Fibroblast of skin of scalp (primary cell): ENCODE measurements at places on chromosomes 3 and 15.

GRCh38 chr3:16937326-16937845 is 52.6 kb downstream of the PLCL2 start:
- no peak for DNase-seq

DNA sequence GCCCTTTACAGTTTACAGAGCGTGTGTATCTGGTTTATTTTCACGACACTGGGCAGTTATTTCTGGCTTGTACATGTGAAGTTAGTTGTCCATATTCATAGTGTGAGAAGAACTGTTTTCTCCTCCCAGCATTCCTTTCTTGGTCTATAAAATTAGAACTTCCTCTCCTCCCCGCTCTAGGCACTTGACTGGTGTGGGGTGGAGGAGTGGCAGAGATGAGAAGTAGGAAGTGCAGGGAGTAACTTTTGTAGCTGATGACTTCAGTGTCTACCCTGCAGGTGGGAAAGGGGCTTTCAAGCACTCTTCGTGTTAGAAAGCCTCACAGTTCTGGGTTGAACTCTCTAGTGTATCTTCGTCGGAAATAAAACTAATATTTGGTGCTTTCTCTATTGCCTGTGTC is 13.4 kb downstream of the APOD start:
- no peak for DNase-seq

GRCh38 chr3:52237657-52238172 is 1.2 kb downstream of the TWF2 start:
- DNase-seq: peak; percentile 87

DNA sequence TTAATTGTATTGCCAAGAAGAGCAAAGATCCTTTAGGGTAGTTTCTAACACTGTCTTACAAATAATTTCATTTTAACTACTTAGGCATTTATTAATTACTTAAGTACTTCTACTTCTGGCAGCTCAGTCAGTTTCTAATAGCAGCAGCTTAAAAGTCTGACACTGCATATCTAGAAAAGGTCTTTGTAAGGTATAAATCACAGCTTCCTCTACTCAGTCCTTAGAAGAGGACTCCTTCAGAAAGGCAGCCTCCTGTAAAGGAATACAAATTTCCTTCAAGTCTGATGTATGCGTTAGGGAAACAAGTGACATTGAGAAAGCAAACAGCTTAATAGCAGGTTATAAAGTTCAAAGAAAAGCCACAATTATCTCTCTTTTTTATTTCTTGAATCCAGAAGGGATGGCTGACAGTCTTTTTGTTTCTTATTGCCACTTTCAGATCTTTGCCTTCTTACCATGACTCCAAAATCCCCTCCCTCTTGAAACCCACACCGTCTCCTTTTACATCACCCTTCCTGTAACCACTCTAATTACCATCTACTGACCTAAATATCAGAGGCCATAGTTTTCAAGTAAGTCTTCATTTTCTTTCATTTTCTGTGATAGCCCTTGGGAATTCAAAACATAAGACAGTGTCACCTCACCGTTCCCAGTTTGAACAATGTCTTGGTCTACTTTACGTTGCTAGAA is 109.5 kb downstream of the CGGBP1 start:
- DNase-seq: no peak

DNA sequence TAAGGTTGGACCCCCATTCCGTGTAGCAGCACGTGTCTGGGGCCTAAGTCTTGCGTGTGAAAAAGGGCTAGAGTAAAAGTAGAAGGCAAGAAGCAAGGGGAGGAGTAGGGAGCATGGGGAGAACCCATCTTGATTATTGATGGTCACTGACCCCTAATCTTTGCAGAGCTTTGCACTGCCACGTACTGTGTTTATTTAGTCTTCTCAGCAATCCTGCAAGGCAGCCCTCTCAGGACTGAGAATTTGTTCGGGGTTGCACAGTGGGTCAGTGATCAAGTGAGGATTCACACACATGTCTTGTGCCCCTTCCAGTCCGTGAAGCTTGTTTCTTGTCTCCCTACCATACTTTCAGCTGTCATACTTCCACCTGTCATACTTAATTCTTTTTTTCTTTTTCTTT is 7.2 kb downstream of the SEMA4B start:
- DNase-seq: no peak

DNA sequence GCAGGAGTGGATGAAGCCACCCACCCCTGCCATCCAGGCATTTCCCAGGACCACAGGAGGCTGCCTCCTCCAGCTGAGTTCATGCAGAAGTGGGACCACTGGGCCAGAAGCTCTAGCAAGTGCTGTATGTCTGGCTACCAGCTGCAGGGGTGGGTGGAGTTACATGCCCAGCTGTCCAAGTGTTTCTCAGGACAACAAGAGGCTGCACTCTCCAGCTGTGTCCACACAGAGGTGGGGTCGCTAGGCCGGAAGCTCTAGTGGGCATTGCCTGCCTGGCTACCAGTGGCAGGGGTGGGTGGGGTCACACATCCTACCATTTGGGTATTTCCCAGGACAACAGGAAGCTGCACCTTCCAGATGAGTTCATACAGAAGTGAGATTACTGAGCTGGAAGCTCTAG is 234.0 kb upstream of the PPP2R3A start:
- no peak for DNase-seq

- no peak for DNase-seq
These were observed 13.2 kb upstream of the PRSS50 start for GRCh38 chr3:46730819-46731218.

GRCh38 chr15:49145651-49146609 is 9.5 kb downstream of the COPS2 start:
- peak; percentile 62 for DNase-seq

GRCh38 chr15:92848464-92848851 is 51.7 kb upstream of the CHD2 start:
- DNase-seq: no peak

DNA sequence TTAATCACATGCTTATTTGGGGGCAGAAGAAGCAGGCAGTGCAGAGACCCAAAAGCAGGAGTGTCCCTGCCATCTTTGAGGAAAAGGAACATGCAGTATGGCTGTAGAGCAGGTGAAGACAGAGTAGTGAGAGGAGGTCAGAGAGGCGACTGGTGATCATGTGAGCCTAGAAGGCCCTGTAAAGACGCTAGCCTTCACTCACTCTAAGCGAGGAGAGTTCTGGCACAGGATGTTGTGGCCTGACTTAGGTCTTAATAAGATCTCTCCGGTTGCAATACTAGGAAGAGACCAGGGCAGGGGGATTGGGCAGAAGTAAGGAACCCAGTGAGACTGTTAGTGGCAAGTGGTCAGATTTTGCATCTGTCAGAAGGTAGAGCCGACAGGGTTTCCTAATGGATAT is 114.5 kb upstream of the ZBED2 start:
- DNase-seq: no peak

DNA sequence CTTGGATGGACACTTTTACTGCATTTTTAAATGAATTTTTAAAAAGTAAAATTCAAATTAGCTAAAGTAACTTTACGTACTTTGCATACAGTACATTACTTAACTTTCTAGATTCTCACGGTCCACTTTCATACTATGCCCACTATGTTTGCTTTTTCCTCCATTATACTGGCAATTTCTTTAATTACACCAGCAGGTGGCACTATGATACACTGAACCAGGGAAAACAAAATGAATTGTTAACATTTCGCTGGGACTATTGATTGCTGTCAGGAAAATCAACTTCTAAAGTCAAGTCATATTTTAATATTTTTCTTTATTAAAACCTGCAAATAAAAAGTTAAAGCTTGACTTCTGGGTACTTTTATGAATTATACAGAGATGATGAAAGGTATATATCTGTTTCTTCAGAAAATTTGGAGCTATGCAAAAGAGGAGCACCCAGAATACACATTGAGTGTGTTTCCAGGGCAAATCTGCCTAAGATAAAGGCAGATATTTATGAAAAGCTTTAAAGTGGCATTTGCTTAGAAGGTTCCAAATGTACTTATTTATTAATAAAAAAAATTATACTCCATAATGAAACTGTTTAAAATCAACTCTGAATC is 21.8 kb upstream of the POU1F1 start:
- DNase-seq: peak; percentile 50

- peak; percentile 71 for DNase-seq
These were observed 115.8 kb upstream of the PLCL2 start for GRCh38 chr3:16768956-16769355.

GRCh38 chr3:113103588-113103987 is 107.8 kb upstream of the BOC start:
- no peak for DNase-seq

GRCh38 chr3:31581660-31582059 is 48.9 kb downstream of the STT3B start:
- peak; percentile 13 for DNase-seq

GRCh38 chr3:14047841-14048240 is 76.8 kb downstream of the CHCHD4 start:
- DNase-seq: no peak

DNA sequence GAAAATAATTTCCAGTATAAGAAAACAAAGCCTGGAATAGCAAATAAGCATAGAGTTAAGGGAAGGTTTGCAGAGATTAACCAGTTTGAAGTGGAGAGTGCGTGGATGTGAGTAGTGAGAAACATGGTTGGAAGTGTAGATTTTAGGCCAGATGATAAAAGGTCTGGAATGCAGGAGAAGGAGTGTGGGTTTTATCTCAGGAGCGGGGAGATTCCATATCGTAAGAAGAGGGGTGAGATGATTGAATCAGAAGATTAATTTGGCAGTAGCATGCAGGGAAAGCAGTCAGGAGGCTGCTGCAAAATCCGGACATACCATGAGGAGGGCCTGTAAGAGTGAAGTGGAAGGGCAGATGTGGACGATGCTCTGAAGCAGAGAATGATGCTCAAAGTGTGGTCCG is 13.7 kb downstream of the PPARG start:
- no peak for DNase-seq

DNA sequence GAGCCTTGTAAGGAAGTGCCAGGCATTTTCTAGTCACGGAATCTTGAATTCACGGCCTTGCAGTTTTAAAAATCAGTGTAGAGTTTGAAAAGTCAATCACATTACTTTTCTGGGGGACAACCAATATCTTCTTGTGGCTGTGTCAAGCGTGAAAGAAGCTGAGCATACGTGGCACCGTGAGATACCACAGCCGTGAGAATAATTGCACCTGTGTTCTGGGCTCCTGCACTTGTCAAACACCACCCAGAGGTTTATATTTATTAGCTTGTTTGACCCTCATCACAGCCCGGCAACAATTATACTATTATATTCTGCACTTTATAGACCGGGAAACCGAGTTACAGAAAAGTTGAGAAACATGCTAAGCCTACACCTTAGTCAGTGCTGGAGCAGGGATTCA is 45.2 kb downstream of the ARRDC4 start:
- DNase-seq: no peak

- peak; percentile 50 for DNase-seq
These were observed 191.7 kb upstream of the TLE3 start for GRCh38 chr15:70289191-70289955.

DNA sequence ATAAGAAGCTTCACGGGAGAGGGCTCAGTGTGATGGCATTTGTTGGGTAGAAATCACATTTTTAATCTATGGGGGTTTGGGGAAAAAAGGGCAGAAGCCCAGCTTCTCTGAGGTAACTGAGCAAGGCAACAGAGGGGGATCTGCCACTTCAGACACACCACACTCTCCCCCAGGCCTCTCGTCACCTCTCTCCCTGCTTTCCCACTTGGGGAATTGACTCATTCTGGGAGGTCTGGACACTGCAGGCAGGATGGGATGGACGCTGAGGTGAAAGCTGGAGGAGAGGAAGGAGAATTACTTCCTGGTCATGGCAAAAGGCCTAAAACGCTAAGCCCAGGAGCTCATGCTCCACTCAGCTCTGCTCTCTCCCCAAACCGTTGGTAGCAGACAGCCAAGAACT is 33.2 kb downstream of the MYO5C start:
- DNase-seq: peak; percentile 28

DNA sequence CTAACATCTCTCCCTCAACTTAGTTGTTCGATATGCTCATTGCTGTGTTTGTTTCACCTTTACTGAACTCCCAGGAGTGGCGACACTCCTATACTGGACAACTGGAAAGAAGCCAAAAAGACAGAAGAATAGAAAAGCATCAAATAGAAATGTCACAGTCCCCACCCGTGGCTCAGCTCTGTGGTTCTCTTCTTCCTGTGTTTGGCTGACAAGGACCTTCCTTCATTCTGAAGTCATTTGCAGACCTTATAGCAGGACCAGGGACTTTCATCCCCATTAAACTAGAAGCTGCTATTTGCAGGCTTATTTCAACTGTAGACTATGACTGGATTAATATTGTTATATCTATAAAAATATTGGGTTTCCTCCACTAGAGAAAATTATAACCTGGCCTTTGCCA is 125.9 kb downstream of the NECTIN3 start:
- DNase-seq: no peak

DNA sequence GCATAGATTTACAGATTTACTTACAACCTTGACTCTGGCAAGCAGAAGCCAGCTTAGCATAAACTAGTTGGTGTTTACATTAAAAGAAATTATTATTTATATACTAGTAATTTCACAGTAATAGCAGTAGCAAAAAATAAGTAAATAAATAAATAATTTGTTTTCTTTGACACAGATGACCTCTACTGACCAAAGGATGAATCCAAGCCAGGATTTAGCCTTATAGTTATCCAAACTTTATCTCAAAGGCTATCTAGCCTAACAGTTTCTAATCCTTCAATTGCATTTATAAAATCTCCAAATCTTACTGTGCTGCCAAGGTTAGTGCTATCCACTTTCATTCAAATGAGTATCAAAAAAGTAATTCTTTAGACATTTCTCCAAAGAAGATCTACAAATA is 64.3 kb downstream of the FRMD5 start:
- no peak for DNase-seq

- no peak for DNase-seq
These were observed 5.8 kb upstream of the ARPP21 start for GRCh38 chr3:35633332-35634124.

DNA sequence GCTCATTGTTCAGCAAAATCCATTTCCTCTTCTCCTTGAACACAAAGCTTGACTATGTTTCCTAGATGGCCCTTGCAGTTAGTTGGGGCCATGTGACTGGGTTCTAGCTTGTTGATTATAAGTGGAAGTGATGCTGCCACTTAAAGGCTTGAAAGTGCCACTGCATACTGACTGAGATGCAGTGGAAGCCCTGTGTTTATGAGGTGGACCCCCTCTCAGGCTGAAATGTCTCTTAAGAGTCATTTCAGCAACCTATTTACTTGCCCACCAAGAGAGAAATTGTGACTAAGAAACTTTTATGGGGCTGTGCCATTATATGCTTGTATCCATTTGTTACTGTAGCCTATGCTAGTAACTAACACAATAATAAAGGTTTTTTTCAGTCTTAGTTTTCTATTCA is 8.4 kb upstream of the ANP32A start:
- DNase-seq: peak; percentile 31
